Stimulated activated CD4-positive, alpha-beta T cell treated with anti-CD3 and anti-CD28 coated beads, Interleukin-4, amount 100 ng/mL, for 48 hours (primary cell): ENCODE measurements at places on chromosomes 3 and 15.
A peak's percentile ranks its signal among the peaks of the same experiment; 100 is the strongest.

- no peak for DNase-seq
These were observed 52.9 kb upstream of the SLCO2A1 start for GRCh38 chr3:134082582-134082981.

DNA sequence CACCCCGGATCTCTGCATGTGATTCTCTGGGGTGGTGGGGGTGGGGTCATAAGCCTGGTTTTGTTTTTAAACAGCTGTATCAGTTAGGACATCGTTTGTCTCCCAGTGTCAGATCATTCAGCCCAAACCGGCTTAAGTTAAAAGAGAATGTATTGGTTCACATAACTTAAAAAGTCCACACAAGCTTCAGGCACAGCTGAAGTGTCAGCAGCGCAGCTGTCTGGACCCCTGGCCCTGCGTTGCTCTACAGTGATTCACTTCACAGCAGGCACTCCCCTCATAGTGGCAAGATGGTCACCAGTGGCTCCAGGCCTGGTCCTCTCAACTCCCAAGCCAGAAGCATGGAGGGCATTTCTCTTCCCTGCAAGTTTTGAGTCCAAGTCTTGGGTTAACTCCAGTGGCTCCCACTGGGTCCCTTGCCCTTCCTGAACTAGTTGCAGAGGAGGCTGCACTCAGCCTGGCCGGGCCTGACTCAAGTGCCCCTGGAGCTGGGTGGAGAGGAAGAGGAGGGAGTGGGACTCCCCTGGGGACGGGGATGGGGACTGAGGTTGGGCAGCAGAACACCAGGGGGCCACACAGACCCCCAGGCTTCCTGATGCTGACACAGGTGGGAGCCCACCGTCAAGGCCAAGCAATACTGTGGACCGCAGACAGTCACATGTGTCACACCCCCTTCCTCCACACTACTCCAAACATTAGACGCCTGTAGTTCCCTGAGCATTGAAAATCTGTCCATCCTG lies 28.9 kb upstream of the GP9 start:
- DNase-seq: no peak

DNA sequence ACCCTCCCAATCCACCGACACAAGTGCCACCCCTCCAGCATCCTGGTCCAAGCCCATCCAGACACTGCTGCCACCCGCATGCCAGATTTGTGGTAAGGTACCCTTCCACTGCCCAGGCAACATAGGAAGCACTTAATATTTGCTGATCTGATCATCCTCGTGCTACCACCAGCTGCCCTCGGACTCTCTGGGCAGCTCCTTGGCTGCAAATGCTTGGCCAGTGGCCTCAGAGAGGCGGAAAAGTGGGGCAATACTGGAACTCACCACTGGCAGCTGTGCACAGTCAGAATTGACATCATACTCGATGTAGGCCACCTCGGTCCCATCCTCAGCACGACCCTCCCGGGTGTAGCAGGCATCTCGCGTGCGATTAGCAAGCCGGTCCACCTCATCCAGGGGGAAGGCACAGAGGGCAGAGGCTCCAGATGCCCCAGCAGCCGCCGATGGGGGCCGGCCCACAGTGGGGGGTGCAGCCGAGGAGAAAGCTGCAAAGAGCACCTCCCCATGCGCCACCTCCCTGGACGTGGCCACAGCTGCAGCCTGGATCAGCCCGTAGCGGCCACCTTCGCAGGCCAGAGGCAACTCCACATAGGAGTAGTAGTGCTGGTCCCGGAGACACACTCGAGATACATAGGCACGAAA lies 6.5 kb downstream of the PLXNB1 start:
- DNase-seq: no peak

GRCh38 chr3:177714945-177715344 lies 517.7 kb upstream of the TBL1XR1 start:
- DNase-seq: no peak

- no peak for DNase-seq
These were observed 33.7 kb upstream of the IGF1R start for GRCh38 chr15:98614681-98615080.

DNA sequence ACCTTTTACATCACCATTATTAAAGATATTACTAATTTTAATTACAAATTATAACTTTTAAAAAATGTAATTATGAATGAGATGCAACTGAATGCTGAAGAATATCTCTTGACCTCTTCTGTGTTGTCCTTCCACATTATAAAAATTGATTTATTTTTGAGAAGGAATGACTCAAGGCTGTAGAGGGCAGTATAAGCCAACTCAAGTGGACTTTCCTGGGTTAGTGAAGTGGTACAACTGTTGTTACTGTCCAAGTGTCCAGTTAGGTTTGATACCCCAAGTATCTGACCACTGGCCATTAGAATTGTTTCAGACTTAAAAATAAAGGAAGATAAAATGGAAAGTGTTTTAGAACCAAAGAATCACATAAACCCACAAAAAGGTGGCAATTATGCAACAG lies 51.9 kb downstream of the BBX start:
- DNase-seq: no peak

- DNase-seq: peak; percentile 92
These were observed at the start of gene SLC25A26 for GRCh38 chr3:66220602-66221377. TSS of gene SLC25A26 (plus strand) at chr3:66221001. CDS start at chr3:66221095, 94 bp downstream.

DNA sequence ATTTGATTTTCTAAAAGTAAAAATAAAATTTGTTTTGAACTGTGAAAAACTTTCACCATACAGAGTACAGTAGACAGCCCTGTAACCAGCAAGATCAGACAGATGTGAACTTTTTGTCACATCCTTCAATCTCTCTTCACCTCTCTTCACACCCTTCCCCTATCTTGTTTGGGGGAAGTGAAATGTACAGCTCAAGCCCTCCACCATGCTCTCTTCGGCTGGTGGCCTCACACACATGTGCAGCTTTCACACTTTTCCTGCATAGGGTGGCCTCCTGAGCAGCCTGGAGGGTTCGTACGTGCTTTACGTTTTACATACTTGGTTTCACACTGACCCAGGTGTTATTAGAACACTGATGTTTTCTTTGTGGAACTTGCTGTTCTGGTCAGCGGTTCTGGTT lies 86.4 kb downstream of the DNAJB8 start:
- no peak for DNase-seq

- peak; percentile 60 for DNase-seq
These were observed 156.5 kb downstream of the PGPEP1L start for GRCh38 chr15:98850961-98851572.

- no peak for DNase-seq
These were observed 9.2 kb upstream of the VIPR1 start for GRCh38 chr3:42493126-42493797.

- DNase-seq: no peak
These were observed 192.0 kb downstream of the XXYLT1 start for GRCh38 chr3:195078891-195079440.

GRCh38 chr3:16126634-16127033 lies 47.8 kb upstream of the GALNT15 start:
- no peak for DNase-seq

GRCh38 chr3:79018671-79019136 lies 749.1 kb downstream of the ROBO1 start:
- no peak for DNase-seq

DNA sequence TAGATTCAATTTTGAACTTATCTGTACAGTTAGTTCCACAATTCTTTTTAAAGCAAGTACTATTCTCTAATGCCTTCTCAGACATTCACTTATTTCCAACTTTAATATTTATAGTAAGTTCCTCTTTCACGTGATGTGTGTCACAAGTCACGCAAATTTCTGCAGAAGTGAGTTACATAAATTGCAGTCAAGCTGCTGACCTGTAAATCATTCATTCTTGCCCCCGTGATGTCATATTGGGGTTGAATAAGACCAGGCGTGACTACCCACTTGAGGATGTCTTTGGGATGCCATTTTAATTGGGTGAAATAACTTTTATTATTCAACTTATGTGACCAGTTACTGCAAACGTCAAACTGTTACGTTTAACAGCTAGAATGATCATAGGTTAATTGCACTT lies 15.1 kb downstream of the PPARG start:
- no peak for DNase-seq

DNA sequence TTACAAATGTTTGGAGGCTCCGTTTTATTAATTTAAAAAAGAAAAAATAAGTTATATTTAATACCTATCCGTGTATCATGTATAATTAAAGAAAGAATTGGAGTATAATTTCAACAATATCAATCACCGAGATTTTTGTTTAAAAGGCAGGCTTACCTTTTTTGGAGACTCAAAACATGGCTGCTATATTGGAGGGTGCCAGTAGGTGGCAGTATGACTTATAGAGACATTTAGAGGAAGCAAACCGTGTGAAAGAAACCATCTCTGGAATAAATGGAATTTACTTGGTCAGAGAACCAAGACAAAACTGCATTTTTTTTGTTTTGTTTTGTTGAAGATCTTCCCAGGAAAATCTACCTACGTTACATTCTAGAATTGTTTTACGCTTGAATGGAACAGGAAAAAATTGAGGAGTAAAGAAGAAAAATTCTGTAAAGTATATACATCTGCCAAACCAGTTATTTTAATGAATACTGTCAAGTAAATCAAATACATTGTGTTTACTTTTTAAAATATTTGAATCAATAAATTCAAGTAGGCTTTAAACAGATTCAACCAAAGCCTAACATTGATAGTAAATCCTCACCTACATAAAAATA lies 802.6 kb upstream of the ALCAM start:
- peak; percentile 63 for DNase-seq

- DNase-seq: no peak
These were observed 459.5 kb downstream of the FOXP1 start for GRCh38 chr3:71124048-71124447.
